ENCODE measurements at places on chromosomes 11 and 22.

DNA sequence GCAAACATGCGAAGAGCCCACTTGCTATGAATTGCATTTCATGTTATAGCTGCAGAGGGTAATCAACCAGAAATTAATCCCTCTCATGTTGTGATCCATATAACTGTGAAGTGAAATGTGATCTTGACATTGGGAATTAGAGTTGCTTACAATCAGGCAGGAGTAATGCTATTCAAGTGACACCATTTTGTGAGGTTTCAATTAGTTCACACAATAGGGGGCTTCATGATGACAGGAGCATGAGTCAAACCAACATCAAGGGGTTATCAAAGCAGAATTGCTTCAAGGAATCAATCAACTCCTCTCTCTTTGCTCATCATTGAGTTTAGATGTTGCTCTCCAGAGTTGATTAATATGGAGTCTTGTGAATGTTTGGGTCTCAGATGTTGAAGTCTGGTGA is 1585.2 kb upstream of the TENM4 start:
- DNase-seq = no peak

DNA sequence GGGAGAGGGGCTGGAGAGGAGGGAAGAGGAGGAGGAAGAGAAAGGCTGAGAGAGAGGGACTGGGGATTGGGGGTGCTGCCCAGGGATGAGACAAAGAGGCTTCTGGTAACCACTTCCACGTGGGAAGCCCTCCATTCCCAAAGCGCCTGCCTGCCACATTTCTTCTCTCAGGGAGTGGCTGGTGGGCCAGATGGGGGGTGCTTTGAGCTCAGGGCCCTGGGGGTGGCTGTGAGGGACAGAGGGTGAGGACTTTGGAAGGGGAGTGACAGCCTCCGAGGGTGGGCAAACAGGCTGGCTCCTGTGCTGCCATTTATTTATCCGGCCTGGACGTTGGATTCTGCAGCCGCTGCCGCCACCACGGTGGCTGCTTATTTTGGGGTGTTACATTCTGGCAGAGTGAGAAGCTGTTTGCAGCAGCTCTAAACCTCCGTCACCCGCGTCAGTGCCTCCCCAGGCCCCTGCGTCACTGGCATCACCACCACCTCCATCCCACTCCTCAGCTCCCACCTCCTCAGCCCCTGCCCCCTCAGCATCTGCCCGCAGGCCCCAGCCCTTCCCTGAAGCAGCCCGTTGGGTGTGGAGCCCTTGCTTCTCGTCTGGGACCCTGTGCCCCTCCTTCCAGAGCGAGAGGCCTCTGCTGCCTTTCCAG is 1.6 kb downstream of the RTN4RL2 start:
- DNase-seq = no peak

DNA sequence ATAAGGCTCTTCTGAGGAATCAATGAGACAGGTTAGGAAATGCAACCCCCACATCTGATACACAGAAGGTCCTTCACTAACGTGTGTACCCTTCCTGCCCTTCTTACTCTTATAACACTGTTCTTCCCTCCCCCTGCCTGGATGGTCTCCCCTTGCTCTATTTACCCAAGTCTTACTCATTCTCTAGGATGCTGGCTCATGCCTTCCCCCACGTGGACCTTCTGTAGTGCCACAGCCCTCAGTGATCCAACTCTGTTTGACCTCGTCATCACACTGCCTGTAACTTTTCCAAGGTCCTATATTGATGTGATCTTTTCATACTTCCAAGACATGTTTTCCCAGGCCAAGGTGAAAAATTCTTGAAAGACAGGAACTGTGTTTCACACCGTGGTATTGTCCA is 79.8 kb downstream of the C11orf58 start:
- DNase-seq = no peak

- DNase-seq = no peak
Measured at GRCh38 chr11:62671236-62671607, 251 bp upstream of the UQCC3 start.
